KG1 (cell line): ENCODE measurements at places on chromosomes 3 and 15.

DNA sequence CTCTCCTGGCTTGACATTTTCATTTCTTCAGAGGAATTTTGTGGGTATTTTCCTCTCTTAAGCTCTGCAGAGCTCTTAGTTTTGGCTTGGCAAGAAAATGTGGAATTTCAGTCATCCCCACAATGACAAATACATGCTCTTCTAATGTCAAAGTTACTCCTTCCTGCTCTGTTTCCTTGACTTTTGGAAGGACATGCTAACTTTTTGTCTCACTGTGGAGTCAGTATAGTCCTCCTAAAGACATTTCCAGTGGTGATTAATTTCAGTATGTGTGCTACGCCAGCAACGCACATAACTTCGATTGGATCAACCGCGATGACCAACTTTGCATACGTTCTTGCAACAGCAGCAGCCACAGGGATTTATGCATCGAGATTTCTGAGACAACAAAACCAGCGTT, 13.3 kb downstream of the EBLN2 start:
- DNase-seq, result no peak

DNA sequence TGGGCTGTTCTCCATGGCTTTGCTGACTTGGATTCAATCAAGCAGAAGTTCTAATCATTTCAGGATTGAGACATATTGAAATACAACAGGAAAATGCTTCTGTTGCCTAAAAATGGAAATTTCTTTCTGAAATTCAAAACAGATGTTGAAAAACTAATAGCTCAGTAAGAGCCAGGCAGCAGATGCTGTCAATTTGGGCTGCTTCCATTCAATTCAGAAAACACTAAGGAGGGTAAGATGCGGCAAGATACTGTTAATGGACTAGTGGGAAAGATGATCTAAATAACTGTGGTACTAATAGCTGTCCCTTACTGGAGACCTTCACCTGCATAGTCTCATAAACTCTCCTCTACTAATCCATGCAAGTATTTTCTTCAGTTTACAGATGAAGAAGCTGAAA, 53.5 kb downstream of the DGKG start:
- no peak for DNase-seq

- DNase-seq, result no peak
These were observed 43.9 kb downstream of the GOLIM4 start for GRCh38 chr3:168051531-168052471.

DNA sequence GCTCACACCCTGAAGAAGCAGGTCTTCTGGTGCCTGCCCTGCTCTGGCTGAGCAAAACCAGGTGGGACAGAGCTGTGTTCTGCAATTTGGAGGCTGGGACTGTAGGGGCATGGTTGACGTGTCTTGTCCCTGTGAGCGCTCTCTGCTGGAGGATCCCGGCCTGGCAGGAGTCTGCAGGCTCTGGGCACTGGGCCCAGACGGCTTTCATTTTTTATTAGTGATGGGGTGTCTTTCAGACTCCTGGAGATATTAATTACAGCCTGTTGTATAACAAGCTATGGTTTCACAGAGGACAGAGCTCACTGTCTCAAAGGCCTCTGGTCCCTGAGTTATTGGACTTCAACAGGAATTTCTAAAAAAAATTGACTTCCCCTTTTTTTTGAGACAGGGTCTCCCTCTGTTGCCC, 29.5 kb upstream of the ZNF710 start:
- DNase-seq, result no peak

GRCh38 chr3:142853270-142854168, 35.4 kb downstream of the PCOLCE2 start:
- no peak for DNase-seq
